ENCODE measurements at places on chromosomes 13 and 19.

GRCh38 chr13:70183041-70183440 is 74.8 kb upstream of the KLHL1 start:
- no peak for DNase-seq

DNA sequence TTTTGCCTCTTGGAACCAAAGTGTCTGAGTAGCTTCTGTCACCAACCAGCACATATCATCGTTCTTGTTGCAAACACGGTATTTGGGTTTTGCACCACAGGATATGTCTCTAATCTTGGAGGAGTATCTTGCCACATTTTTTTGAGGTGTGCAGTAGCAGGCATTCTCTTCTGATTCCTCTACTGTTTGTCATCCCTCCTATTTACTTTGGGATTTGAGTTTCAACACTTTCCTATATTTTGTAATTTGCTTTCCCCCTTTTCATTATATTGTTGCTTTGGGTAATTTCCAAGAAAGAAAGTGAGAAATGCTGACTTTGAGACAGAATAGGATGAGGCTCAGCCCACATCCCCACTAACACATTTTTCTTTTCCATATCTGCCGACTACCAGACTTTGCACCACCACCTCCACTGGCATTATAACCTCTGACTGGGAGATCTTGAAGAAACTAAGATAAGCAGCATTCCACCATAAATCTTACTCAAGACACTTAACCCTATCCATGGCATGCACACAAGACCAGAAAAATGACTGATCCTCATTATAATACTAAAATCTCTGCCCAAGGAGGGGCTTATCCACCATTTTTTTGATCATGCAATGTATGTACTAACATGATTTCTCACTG is 12.0 kb upstream of the DZIP1 start:
- DNase-seq = no peak

GRCh38 chr19:6608940-6609339 is 18.0 kb upstream of the CD70 start:
- no peak for DNase-seq

GRCh38 chr19:4108767-4109625 is 14.9 kb downstream of the MAP2K2 start:
- DNase-seq = no peak

DNA sequence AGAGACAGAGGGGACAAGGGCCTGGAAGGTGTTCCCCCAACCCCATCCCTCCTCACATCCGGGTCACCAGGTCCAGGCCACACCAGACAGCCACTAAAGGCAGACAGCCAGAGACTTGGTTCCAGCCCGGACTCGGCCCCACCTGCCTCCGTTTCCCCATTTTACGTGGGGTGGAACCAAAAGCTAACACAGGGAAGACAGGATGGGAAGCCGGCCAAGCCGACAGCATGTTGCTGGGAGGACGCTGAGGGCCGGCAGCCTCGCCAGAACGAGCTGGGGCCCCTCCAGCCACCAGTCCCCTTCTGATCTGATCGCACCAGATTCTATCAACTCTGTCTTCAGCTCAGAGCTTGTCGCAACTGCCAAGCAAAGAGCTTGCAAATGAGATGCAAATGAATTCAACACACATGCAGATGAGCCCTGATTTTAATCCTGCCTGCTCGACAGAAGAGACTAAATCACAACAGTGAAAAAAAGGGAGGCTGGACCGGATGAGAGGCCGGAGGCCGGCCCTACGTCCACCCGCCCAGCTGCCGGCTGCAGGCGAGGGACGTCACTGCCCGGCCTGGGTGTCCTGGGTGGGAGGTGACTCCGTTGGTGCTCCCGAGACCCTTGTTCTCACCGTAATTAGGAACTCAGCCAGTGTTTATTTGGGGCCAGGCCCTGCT is 17.5 kb upstream of the SHC2 start:
- DNase-seq = no peak

DNA sequence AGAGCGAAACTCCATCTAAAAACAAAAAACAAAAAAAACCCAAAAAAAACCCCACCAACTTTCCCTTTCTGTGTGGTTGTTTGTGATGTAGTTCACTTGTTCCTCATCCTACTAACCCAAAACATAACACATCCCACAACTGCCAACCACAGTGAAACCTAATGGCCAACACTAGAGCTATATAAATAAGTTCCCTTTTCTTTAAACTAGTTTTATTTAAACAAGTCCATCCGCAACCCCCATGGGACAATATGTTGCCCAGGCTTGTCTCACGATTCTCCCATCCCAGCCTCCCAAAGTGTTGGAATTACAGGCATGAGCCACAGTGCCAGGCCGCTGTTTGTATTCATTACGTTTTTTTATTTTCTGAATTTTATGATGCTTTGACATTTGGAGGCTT is 71.2 kb upstream of the ADGRE5 start:
- no peak for DNase-seq

DNA sequence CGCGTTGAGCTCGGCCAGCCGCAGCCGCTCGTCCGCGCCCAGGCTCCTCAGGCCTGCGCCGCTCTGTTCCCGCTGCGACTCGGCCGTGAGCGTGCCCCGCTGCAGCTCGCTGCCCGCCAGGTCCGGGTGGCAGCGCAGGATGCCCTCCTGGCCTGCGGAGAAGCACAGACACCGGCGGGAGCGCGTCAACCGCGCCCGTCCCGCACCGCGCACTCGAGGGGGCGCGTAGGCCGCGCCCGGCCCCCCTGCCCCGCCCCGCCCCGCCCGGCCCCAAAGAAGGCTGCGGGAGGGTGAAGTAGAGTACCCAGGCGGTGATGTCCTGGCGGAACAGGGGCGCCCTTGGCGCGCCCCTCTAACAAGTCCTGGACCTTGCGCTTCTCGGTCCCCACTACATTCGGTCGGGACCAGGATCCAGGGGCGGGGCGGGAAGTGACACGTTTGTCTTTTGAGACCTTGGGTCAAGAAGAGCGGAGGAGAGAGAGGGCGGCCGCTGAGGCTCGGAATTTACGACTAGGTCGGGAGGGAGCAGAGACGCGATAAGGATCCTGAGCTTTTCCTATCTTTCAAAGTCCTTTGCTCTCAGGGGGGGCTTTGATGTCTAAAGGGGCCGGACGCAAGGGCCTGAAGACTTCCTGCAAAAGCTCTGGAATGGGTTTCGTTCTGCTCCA is 9.3 kb upstream of the CDX2 start:
- DNase-seq = no peak

GRCh38 chr19:41707871-41708371 is 505 bp upstream of the CEACAM5 start:
- no peak for DNase-seq

DNA sequence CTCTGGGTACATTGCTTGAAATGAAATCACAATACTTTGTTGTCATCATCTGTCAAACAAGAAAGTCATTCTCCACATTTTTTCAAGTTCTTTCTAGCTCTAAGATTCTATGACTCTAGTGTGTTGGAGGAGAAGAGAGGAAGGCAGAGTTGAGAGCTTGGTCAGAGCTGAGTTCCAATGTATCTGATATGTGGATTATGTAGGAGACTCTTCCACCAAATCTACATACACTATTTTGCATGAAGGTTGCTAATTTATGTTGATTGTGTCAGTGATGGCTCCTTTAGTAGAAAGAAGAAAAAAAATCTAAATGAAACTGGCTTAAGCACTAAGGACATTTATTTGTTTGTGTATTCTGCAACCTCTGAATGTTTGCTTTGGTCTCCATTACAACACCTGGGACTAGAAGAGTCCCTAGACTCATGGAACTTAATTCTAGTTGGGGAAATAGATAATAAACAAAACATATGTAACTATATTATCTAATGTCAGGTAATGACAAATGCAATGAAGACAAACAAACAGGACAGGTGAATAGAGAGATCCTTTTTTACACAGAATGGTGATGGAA is 691.9 kb downstream of the UQCRFS1 start:
- no peak for DNase-seq

DNA sequence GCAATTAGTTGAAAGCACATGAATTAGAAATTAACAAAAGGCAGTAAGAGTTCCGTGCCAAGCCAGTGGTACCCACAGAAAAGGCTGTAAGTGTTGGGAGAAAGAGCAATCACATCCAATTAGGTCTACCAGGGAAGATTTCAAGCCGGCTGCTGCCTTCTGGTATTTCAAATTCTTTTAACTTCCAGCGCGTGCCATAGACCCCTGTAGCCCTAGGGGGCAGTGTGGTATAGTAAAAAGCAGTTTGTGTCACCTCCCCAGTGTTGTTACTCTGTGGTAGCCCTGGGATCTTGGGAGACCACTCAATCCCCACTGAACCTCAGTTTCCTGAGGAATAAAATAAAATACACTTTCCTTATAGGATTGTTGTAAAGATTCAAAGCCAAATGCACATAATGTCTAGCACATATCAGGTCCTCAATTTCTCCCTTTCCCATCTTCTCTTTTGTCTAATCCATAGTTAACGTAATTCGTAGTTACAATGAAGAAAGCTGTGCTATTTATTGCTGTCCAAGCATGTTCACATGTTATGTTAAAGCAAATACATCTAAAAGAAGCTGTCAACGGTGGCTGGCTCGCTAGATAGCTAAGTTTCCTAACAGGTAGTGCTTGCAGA is 230.2 kb downstream of the TDRD3 start:
- peak; percentile 45 for DNase-seq

DNA sequence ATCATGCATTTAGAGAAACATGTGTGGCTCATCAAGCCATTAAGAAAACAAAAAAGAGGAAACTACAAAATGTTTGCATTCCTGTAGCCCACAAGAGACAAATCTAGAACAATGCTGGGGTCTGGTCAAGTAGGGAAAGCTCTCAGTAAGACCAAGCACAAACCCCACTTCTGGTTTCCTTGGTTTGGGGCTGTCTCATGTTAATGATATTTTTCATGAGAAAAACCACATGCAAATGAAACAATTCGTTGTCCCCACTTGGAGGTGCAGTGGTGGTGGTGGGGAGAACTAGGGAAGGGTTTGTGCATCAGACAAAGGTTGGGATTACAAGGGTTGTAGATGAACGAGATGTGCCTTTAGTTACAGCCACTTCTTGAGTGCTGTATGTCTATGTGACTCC is 7.0 kb upstream of the RB1 start:
- DNase-seq = no peak

DNA sequence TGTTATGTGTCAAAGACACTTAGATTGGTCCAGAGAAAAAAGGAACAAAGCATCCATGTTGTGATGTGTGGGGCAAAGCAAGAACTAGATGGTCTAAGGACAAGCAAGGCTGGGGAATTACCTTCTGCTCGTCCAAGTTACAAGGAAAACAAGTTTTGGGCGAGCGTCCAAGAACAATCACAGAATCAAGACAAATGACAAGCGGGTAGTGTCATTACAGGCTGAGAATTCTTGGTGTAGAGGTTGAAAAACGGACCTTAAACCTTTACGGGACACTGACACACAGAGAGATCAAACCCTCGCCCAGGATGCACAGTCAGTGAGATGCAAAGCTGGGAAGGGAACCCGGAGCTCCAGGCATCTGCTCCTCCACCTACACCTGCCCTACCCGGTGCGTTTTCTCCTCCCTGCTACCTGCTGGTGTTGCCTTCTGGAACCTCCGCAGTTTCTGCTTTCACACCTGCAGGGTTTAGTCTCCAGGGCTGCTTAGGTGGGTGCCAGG is 515 bp upstream of the ZNF324B start:
- DNase-seq = peak; percentile 80

DNA sequence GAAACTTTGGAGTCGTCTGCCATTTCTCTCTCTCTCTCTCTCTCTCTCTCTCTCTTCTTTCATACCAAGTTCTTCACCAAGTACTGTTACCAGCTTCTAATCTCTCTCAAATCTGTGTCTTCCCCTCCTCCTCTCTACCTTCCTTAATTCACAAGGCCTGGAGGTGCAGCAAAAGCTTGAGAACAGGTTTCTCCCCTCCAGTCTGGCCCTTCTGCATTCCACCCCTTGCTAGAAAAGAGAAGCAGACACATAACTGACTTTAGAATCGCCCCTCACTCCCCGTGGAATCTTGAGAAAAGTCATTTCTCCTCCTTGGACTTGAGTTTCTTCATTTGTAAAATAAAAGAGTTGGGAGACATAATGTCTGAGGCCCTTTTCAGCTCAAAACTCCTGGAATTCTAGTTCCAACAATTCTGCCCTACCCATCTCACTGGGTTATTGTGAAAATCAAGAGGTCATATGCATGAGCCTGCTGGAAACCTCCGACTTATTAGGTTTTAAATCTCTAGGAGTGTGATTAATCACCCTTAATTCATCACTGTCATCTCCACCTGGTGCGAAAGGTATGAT is 20.4 kb downstream of the AMER2 start:
- no peak for DNase-seq

- no peak for DNase-seq
Observed at GRCh38 chr19:40356681-40357595, 8.4 kb downstream of the PLD3 start.

DNA sequence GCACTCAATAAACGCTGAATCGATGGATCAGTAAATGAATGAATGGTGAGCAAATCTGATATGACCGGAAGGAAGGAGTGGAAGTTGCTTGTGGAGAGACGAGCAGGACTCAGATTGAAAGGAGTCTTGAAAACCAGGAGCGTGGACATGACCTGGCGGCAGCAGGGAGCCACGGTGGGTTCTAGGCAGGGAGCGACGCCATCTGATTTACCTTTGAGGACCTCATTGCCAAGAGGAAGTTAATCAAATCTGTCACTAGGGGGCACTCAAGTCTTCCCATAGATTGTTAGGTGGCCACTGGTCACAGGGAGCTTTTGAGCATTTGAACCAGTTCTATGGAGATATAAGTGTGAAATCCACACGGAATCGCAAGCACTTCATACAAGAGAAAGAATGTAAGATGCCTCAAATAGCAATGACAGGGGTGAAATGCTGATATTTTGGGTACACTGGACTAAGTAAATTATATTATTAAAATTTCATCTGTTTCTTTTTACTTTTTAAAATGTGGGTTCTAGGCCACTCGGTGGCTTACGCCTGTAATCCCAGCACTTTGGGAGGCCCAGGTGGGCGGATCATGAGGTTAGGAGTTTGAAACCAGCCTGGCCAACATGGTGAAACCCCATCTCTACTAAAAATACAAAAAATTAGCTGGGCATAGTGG is 9.2 kb upstream of the FBN3 start:
- peak; percentile 43 for DNase-seq

- DNase-seq = no peak
Observed at GRCh38 chr13:40232311-40233040, 434.0 kb downstream of the FOXO1 start.

GRCh38 chr19:55484593-55485438 is at the start of gene NAT14:
NAT14 (plus strand) TSS chr19:55485188; CDS start chr19:55485709, 521 bp downstream.
- DNase-seq = peak; percentile 95

GRCh38 chr19:55251341-55252081 is 7.3 kb downstream of the PPP6R1 start:
- no peak for DNase-seq

- DNase-seq = no peak
Observed at GRCh38 chr13:29227576-29227975, 367.9 kb downstream of the SLC7A1 start.

DNA sequence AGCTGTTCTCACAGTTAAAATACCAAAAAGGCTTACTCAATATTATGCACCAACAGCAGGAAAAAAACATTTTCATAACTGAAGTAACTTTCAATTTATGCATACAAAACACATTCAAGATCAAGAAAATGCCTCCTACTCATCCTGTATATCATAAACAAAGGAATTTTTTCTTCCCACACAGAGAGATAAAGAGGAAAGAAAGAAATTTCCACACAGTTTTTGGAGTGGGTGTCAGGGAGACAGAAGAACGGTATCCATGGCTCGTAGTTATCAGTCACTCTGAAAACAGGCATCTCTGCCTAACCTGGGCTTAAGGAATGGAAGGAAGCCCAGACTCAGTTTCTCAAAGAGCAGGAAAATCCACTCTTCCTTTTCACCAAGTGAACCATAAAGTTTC is 92.4 kb upstream of the SIAH3 start:
- no peak for DNase-seq

All from NCI-H2227 treated with DMSO at 0.1 percent for 48 hours (cell line).